ENCODE measurements at places on chromosomes 4 and X.

DNA sequence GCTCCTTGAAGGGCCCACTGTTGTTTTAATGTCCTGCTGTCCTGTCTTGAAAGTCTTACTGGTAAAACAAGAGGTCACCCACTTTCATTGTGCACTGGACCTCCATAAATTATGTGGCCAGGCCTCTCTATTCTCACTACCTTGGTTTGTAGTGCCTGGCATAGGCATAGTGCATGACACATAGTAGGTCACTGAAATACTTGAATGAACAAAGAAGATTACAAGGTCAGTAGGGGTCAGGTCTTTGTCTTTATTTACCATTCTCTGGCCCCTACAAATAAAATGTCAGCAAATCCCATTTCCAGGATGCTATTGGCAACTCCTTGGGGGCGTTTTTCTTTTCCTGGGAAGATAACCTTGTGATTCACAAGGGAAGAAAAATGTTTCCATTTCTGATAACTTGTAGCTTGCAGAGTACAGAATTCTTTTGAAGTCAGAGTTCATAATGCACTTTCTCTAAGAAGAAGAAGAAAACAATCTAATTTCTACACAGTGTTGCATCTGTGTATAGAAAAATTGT, 1.4 kb downstream of the PGM2 start:
- no peak for DNase-seq

GRCh38 chrX:121802881-121803412, 755.5 kb downstream of the GLUD2 start:
- DNase-seq, result no peak

DNA sequence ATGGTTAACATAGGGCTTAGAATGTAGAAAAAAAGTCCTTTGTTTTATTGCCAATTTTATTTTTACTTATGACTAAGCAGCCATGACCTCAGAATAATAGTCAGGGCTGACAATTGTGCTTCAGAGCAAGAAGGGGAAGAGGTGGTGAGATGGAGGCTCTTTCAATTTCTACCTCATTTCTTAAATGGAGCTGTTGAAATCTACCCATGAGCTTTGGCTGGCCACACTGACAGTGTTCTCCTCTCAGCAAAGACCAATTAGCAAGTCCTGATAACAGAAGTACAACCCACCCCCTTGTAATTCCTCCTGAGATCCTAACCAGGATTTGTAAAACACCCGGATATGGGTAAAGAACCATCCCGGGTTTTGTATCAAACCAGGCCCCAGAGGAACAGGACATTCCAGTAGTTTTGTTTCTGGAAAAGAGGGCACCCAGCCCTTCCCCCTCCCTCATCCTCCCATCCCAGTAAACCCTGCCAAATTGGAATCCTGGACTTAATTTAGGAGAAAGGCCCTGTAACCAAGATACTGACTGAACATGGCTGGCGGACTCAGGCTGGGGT, at the start of gene HEPH:
Gene HEPH (plus strand): TSS at position 399 of the 563 bp plus-strand sequence. CDS start 6,324 bp downstream, outside the sequence.
- DNase-seq, result no peak

DNA sequence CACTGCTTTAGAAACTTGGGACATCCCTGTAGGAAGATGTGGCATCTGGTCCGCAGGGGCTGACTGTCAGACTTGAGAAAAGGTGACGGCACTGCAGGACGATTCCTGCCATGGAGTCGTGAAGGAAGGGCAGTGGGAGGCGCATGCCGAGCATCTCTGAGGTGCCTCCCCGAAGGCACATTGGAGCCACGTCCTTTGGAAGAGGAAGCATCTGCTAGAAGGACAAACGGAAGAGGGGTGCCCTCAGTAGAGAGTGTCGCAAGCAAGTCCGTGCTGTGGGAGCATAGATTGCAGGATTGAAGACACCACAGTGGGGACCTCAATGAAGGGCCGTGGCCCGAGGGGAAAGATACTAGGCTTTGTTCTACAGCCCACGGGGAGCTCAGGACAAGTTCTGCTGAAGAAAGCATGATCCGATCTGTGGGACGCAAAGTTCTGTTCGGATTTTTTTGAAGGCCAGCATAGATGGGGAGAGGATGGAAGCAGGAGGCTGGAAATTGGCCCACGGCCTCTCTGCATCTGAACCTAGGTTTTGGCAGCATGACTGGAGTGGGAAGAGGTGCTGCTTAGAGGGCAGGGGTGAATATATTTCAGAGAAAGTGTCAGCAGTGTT, 24.2 kb upstream of the HELT start:
- DNase-seq, result no peak

- no peak for DNase-seq
These were observed 24.8 kb upstream of the MSANTD1 start for GRCh38 chr4:3223956-3224748.

- no peak for DNase-seq
These were observed 29.9 kb upstream of the FOXR2 start for GRCh38 chrX:55593296-55593695.
